EL (cell line): ENCODE measurements at places on chromosomes 3 and 15.
A peak's percentile ranks its signal among the peaks of the same experiment; 100 is the strongest.

- no peak for DNase-seq
Measured at GRCh38 chr3:106323586-106323985, 454.8 kb upstream of the CBLB start.

GRCh38 chr3:114364806-114365654 lies 71.2 kb downstream of the TIGIT start:
- DNase-seq, result no peak

GRCh38 chr3:111971533-111972130 lies 7.2 kb upstream of the ABHD10 start:
- DNase-seq, result no peak

DNA sequence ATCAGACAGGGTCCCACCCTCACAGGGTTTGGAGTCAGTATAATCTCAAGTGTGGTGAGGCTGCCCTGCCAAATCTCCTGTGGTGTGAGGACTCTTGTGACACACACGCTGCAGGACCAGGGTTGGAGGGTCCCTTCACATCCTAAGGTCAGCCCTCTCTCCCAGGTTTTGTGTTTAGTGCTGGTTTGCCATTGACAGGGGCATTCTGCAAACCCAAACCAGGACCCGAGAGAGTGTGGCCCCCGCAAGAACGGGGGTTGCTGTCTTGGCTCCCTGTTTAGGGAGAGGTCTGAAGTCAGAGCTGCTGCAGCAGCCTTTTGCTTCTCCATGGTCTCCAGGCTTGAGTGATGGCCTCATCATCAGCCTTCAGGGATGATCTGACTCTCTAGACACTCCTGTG lies 14.7 kb downstream of the FAM107A start:
- no peak for DNase-seq

DNA sequence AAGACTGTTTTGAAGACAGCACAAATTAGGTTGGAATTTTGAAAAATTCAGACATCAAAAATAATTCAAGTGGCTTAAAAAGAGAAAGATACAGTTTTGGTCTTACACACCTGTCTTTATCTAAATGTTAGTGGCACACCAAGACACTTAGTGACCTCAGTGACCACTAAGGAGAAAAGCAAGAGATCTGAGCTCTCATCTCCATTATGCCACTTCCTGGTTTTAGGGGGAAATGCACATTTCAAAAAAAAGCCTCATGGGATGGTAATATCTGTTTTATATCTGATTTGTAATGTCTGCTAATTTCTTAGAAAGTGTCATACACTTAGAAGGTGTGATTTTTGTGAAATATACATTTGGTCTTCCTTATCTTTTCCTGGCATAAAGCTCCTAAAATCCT lies 16.4 kb downstream of the IL12A start:
- DNase-seq, result no peak

- DNase-seq, result no peak
Measured at GRCh38 chr3:58798312-58798711, 131.7 kb upstream of the FAM3D start.

- peak; percentile 58 for DNase-seq
Measured at GRCh38 chr15:82064824-82065223, 19.0 kb upstream of the MEX3B start.

GRCh38 chr3:56884387-56884786 lies 82.6 kb upstream of the ARHGEF3 start:
- no peak for DNase-seq

- DNase-seq, result no peak
Measured at GRCh38 chr3:61727435-61727834, 166.1 kb downstream of the PTPRG start.

- no peak for DNase-seq
Measured at GRCh38 chr3:29410220-29410619, 129.3 kb downstream of the RBMS3 start.

DNA sequence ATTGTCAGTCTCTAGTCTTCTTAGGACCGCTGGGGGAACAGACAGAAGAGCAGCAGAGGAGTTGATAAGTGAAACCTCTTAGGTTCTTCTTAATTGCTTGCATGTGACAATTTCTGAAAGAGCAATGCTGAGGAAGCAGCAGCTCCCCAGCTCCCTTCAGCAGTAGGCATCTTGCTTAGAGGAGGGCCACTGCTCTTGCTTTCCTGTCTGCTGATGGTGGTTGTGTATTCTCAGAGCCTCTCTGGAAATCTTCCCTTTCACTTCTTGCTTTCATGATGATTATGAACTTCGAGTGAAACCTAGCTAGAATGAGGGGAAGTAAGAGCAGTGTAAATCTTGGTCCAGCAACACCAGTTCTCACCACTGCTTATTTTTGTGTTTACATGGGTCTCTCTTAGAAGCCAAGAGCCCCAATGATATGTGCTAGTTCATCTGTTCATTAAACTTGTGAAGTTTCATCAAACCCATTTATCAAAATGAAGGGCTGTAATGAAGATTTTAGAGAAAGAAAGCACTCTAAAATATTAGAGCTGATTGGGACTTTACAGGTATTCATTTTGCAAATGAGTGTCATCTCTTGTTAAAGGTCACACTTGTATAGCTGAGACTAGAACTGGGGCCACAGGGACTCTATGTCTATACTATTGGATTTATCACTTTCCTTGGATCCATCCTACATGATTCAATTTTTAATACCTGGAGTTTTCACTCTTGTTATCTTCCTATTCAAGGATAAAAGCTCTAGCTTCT lies 246.7 kb downstream of the LPP start:
- no peak for DNase-seq

- no peak for DNase-seq
Measured at GRCh38 chr3:14829811-14830210, 11.0 kb downstream of the FGD5 start.

DNA sequence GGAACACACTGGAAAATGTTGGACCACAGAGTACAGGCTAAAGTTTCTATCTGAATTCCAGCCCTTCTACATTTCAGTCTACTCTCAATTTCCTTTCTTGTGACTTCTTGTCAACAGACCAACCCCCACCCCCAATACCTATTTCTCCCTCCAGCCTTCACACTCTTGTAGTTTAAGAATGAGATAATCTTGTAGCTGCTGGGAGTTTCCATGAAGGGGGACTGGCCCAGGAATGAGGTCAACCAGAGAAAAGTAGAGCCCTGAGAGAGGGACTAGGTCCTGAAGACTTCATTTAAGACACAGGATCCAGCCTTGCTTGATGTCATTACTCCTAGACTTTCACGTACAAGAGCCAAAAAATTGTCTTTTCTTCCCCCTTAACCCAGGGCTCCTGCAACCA lies 29.5 kb upstream of the FAM107A start:
- no peak for DNase-seq

DNA sequence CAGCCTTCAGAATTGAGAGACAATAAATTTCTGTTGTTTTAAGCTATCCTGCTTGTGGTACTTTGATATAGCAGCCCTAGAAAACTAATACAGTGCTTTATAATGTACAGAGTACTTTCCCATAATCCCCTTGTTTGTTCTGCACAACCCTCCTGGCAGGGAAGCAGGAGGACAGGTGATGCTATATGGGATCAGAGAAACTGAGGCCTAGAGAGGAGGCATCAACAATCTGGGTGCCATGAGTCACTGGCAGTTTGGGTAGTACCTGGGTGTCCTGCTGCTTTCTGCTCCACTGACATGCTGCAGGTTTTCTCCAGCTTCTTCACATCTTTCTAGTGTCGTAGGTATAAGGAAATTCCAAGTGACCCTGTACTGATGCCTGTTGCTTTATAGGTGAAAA lies 55.0 kb downstream of the CTDSPL start:
- no peak for DNase-seq

GRCh38 chr3:12990306-12990705 lies 82.9 kb downstream of the IQSEC1 start:
- peak; percentile 58 for DNase-seq

DNA sequence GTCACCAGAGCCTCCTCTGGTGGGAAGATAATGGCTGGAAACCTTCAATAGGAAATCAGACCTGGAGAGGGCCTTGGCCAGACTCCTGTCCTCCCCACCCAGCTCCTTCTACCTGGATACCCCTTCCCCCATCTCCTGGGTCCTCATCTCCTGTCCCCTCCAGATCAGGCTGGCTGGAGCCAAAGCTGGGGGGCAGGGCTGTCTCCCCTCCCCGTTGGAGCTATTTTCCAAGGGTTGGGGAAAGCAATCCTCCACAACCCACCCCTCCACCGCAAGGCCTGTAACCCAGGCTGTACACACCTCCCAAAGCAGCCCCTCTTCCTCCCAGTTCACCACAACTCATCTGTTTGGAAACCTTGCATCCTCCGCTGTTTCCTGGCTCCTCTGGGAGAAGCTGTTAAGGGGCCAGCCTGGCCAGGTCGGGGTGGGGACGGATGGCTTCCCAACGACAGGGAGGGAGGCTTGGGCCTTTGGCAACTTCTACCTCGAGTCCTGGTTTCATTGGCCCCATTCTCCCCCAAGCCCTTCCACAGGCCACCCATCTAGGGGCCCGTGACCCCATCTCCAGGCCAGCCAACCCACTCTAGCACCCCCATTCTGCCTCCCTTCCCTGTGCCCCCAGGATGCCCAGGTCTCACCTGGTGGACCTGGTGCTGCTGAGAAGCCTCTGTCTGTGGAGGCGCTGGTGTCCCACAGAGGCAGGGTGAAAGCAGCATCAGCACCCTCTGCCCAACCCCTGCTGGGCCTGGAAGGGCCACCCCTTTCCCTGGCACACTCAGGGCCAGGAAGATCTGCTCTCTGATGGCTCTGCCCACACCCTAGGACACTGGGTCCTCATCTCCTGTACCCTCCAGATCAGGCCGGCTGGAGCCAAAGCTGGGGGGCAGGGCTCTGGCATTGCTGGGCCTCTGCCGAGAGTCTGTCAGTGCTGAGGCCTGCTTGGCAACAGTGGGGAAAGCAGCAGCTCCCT lies 22.1 kb upstream of the GOLGA6C start:
- no peak for DNase-seq

DNA sequence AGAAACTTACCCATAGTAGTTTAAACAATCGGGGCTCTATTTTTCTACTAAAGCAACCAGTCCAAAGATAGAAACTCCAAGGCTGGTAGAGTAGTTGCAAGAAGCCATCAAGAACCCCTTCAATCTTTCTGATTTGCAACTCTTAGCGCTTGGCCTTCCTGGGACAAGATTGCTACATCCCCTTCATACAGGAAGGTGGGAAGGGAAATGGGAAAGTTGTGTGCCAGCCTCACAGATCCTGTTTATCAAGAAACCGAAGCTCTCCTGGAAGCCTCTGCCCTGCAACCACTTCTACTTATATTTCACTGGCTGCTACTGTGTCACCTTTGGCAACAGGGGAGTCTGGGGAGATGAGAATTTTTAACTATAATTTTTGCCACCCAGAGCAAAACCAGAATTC lies 46.2 kb downstream of the OSBPL10 start:
- DNase-seq, result no peak

GRCh38 chr3:57354768-57355167 lies 62.3 kb upstream of the ASB14 start:
- no peak for DNase-seq

GRCh38 chr15:36831125-36831903 lies 251.9 kb downstream of the CDIN1 start:
- peak; percentile 97 for DNase-seq

- DNase-seq, result no peak
Measured at GRCh38 chr15:26242565-26243071, 379.5 kb upstream of the ATP10A start.

DNA sequence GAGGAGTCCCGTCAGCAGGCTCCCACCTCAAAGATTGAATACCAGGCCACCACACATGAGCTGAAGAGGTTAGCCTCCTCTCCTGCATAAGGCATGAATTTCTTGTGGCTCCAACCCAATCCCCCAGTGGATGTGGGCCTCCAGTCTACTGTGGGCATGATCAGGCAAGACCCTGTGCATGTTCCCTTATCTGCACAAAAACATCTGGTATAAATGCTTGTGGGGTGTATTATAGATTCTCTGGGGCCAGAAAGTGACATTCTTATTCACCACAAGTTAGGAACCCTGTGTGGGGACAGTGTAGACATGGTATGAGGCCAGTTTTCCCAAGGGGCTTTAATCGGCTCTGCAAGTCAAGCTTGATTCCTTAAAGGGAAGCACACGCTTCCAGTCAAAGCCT lies 18.2 kb upstream of the UBP1 start:
- no peak for DNase-seq

DNA sequence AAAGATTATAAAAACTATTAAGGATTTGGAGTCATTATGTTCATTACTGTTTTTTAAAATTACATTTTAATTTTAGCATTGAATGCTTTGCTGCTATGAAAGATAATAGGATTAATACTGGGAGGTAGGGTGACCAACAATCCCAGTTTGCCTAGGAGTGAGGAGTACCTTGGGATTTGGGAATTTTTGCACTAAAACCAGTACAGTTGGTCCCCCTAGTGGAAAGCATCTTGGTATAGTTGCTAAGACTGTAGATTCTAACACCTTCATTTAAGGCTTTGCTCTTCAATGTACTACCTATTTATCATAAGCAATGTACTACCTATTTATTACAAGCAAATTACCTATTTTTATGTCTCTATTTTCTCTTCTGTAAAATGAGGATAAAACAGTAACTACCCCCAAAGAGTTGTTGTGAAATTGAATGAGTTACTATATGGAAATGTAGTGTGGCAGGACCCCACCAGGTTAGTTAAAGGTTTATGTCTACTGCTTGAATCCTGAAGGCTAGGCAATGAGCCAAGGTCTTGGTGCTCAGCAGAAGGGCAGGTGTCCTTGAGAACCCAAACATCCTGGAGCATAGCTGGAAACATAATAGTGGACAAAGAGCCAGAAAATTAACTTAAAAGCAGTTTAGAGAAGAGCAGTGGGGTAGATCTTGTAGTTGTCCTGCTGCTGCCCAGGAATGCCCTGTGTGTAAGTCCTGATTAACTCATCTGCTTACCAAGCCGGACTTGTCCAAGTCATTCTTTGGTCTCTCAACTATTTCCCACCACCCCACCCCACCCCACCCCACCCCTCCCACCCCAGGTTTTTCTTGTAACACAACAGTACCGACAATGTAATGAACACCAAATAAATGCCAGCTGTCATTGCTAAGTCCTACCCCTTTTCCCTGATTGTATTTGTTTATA lies 49.2 kb upstream of the NMD3 start:
- no peak for DNase-seq

DNA sequence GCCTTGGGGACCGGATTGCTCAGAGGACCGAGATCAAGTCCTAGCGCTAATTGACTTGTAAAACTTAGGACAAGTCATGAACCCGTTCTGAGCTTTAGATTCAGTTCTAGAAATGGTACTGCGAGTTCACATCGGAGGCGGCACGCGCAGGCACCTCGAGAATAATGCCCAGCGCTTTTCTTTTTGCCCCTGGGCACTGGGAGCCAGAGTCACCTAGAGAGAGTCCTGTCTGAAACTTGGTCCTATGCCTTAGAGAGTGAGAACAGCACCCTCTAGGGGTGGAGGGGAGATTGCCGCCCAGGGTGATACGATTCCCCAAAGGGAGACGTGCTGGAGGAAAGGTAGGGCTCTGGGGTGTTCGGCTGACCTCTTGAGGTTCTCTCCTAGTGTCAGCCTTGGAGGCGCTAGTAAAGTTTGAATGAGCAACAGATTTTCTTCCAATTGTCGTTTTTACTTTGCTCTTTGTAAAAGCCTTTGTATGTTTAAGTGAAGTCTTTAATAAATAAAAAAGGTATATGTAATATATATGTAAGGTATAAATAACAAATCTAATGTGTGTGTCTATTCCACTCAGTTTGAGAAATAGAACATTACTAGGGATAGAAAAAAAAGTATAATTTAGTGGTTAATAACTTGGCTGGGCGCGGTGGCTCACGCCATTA lies 826 bp downstream of the EEF1AKMT4 start:
- DNase-seq, result peak; percentile 92

- no peak for DNase-seq
Measured at GRCh38 chr15:86919581-86919980, 839.9 kb downstream of the AGBL1 start.

- DNase-seq, result peak; percentile 40
Measured at GRCh38 chr3:193593668-193594030, 641 bp downstream of the OPA1 start.
